ENCODE measurements at places on chromosomes 4 and X.

GRCh38 chrX:155873188-155873587, 8.0 kb upstream of the VAMP7 start:
- DNase-seq = no peak

GRCh38 chr4:2837904-2838496, 5.6 kb upstream of the ADD1 start:
- no peak for DNase-seq

DNA sequence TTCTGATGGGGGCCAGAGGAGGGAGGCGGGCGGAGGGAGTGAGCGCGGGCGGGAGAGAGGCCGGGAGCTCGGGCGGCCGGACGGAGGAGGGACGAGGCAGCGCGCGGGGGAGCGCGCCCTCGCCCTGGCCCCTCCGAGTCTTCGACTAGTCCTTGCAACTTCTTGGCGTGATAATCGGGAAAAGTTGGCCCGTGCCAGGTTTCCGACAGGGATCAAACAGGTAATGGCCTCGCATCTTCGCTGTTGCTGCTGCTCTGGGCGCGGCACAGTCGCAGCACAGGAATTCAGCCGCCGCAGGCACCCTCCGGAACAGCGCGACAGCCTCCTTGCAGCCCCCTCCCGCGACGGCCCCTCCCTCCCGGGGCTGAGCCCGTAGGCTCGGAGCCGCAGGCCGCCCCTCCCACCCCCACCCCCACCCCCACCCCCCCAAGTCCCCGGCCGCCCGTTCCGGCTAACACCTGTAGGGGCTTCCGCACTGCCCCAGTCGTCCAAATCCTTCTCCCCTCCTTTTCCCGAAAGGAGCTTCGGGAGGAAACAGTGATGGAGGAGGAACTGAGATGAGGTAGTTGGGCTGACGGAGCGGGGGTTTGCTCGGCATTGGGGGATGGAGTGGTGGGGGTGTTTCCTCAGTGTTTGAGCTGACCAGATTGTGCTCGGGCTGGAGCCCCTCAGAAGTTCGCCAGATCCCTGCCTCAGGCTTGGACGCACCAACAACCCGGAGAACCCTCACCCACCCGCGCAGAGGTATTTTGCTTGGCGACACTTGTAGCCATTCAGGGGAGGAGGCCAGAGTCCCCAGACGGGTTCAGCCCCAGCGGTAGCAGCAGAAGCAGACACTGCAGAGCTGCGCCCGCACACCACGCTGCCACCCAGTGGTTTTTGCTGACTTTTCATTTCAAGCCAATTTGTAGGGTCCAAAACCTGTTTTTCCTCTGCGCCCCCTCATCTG, at the start of gene FGF13:
FGF13 (minus strand) TSS at position 319 of the 949 bp plus-strand sequence. CDS start 714 bp downstream, outside the sequence.
- DNase-seq = no peak

DNA sequence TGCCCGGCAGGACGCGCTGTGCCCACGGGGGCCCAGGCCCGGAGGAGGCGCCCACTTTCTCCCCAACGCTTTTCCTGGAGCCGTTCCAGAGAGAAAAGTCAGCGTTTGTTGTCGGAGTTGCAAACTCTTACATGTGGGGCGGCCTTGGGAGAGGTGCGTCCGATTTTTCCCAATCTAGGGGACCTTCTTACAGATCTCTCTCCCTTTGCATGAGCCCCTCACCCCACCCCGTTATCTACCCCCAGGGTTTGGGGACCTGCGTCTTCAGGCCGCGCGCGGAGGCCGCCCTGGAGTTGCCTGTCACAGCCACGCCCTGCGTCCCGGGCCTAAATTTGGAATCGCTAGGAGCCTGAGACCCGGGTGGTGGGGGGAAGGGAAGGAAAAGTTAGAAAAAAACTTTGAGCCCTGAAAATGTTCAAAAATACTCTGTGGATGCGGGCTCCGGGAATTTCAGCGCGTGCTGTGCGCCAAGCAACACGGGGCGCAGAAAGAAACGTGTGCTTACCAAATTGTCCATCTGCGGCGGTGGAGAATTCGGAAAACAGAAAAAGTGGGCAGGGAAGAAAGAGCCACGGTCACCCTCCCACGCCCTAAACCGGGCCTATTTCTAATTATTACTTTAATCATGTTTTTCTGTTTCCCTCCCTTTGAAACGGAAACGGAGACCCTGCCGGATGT, 587 bp downstream of the CD99 start:
- no peak for DNase-seq

GRCh38 chrX:19332983-19333382, 10.7 kb upstream of the PDHA1 start:
- no peak for DNase-seq

GRCh38 chr4:188941524-188942119, 802.4 kb downstream of the TRIML1 start:
- no peak for DNase-seq

DNA sequence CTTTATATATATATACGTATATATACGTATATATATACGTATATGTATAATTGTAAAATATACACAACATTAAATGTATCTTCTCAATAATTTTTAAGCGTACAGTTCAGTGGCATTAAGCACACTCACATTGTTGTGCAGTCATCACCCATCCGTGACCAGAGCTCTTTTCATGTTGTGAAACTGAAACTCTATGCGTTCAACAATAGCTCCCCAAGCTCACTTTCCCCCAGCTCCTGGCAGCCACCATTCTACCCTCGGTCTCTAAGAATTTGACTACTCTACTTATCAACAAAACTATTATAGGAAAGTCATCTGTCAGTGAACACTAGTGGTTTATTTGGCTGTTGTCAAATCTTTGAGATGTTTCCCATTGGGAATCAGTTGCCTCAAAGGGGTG, 621.8 kb upstream of the GALNT7 start:
- DNase-seq = no peak

DNA sequence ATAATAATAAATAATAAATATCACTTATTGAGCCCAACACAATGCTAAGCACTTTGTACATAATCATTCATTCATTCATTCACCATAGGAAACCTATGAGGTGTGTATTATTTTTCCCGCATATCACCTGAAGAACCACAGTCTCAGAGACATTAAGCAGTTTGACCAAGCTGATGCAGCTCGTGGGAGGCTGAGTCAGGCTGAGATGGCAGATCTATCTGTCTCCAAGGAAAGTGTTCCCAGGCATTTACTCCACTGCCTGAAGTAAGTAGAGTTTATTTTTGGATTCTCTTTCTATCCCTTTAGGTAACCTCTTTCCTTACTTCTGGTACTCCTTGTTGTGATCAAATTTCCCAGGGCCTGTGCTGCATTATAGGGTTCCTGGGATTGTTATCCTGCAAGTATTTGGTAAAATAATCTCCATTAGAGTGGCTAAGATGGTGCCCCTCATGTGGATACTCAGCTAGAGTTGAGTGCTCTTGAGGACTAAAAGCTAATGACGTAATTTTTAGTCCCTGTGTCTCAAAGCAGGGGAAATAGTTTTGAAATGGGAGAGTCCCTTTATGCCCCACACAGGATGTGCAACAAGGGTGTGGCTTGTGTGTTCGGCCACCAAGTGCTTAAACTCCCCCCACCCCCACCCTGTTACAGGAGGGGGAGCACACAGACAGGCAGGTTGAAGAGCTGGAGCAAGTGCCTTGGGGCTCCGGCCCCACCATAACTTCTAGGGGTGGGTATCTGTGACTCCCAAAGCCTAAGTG, 467.0 kb downstream of the STIM2 start:
- DNase-seq = no peak

- no peak for DNase-seq
Observed at GRCh38 chr4:118760092-118760491, 74.9 kb downstream of the METTL14 start.

DNA sequence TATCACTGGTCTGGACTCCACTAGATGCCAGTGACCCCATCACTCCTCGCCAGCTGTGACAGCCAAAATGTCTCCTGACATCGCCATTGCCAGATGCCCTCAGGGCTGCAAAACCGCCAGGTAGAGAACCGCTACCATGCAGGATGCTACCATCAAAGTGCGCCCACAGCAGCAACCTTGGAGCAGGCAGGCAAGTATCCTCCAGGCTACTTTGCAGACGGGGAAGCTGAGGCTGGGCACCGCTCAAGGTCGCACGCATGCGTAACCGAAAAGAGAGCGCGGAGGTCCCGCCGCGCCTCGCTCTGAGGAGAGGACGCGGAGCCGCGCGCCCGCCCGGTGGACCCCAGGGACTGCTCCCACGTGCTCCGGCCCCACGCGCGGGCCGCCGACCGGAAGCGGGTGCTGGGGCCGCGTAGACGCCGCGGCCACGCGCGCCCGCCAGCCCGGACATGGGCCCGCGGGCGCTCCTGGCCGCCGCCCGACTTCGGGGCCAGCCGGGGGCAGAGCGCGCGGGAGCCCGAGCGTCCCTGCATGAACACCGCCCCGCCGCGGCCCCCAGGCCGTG, at the start of gene STS:
STS (plus strand) TSS at position 300 of the 565 bp plus-strand sequence. CDS start 105,488 bp downstream, outside the sequence.
- DNase-seq = no peak

DNA sequence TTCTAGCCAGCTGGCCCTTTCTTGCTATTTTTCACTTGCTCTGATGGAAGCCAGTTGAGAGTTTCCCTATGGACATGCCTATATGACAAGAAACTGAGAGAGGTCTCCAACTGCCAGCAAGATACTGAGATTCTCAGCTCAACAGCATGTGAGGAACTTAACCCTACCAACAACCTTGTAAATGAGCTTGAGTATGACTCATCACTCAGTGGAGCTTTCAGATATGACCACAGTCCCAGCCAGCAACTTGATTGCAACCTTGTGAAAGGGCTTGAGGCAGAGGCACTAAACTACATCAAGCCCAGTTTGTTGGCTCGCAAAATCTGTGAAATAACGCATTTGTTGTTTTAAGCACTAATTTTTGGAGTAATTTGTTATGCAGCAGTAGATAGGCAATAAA, 175.8 kb downstream of the COMMD8 start:
- DNase-seq = no peak

- no peak for DNase-seq
Observed at GRCh38 chr4:83108101-83108861, 6.2 kb downstream of the PLAC8 start.

GRCh38 chrX:13711141-13711540, 22.2 kb downstream of the RAB9A start:
- no peak for DNase-seq

- no peak for DNase-seq
Observed at GRCh38 chr4:159141193-159141592, 38.3 kb downstream of the RAPGEF2 start.

All from memory B cell (primary cell).